ENCODE measurements at places on chromosomes 7 and 10.

DNA sequence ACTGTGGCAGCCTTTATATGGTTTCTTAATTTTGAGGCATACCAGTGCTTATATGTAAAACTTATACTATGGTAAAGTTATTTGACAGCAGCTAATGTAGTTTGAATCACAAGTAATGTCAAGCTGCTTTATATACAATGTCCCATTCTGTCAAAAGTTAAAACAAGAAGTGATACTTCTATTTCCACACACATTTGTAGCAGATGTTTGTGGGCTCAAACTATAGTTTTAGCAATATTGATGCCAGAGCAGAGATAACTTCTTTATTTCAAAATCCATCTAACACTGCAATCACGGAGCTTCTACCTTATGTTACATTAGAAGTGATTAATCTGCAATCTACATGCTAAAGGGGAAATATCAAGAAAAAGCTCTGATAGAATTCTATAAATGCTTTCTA is 149.6 kb downstream of the ADK start:
- DNase-seq = no peak

GRCh38 chr7:38223306-38223705 is 45.3 kb downstream of the STARD3NL start:
- DNase-seq = no peak

DNA sequence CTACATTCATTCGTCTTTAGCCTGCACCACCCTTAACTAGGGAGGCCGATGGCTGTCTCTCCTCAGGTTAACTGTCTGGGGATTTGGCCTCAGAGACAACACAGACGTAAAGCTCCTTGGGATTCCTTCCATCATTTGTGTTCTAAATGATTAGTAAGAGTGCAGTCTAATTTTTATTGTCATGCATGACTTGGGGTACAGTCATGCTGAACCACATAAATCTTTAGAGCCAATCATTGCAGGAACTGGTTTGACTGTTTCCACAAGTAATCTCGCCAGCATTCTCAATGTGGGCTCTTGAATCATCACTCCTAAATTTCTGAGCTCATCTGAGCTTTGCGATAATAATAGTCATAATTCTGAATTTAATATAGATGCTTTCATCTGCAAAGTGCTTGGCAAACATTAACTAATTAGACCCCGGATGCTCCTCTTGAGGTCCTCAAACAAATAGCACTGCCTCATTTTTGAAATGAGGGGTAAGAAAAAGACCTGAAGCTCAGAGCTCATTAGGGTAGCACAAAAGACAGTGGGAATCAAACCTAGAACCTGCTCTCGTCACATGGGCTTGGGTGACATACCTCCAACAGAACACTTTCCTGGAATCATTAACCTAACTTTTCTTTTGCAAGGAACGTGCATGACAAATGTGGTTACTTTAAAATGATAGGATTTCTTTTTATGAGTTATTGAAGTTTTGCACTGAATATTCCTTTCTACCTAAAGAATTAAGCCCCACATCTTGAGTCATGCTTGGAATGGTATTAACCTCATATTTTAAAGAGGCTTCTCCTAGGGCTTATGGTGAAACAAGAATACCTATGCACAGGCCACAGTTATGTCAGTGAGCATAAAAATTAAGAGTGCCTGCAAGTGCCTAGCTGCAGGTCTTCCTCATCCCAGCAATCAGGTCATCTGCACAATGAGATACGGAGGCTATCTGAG is 118.9 kb upstream of the NRP1 start:
- DNase-seq = no peak

DNA sequence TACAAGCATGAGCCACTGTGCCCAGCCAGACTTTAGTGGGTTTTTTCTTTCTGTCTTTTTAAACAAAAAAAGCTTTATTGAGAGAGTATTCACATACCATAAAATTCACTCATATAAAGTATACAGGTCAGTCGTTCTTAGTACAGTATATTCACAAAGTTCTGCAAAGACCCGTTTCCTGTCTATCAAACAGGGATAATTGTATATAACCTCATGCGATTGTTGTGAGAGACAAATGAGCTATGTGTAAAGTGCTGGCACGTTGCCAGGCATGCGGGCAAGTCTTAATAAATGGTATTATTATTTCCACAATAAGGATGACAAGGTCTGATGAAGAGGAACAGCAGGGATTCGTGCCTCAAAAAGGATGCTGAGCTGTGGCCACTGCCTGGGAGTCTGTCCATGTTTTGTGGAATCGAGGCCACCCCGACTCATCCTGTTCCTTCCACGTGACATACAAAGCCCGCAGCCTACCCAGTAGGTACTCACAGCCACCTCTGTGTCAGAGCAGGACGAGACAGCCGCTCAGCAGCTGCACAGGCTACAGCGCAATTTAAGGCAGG is 51.6 kb downstream of the SMKR1 start:
- peak; percentile 2 for DNase-seq

DNA sequence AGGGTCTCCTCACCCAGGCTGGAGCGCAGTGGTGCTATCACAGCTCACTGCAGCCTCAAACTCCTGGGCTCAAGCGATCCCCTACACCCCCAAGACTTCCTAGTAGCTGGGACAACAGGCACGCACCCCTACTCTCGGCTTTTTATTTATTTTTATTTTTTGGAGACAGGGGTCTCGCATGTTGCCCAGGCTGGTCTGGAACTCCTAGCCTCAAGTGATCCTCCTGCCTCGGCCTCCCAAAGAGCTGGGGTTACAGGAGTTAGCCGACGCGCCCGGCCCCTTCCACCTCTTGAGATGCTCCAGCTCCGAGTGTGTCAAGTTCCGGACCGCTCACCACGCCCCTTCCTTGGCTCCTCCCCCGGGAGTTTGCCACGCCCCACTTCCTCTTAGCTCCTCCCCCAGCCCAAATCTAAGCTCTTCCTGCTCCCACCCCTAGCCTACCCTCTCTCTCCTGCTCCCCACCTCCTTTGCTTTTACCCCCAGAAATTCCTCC is 6.3 kb downstream of the NAT16 start:
- DNase-seq = no peak

GRCh38 chr7:16318989-16319915 is 102.1 kb downstream of the CRPPA start:
- no peak for DNase-seq

- peak; percentile 58 for DNase-seq
Observed at GRCh38 chr7:36115448-36116321, 37.4 kb upstream of the EEPD1 start.

- peak; percentile 7 for DNase-seq
Observed at GRCh38 chr10:124153023-124153826, 59.8 kb upstream of the CHST15 start.

GRCh38 chr10:29386342-29386999 is 97.6 kb downstream of the LYZL1 start:
- DNase-seq = no peak

DNA sequence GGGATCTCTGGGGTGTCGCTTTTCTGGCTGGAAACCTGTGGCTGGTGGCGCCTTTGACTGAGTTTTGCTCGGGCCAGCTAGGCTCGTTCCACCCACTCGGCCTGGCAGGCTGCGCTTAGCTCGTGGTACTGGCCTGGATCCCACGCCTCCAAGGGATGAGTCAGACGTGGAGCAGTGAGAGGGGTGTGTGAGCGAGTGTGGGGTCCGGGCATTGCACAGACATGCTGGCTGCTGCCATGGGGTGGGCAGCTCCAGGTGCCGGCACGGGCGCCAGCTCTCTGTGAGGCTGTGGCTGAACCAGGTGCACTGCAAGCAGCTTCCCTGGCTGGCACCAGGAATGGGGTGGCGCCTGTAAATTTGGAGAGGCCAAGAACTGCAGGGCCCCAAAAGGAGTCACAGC is 63.1 kb upstream of the CACNA2D1 start:
- no peak for DNase-seq

GRCh38 chr7:158963771-158964241 is 107.4 kb downstream of the DYNC2I1 start:
- no peak for DNase-seq

- peak; percentile 37 for DNase-seq
Observed at GRCh38 chr10:45418849-45419675, 45.0 kb downstream of the ALOX5 start.

DNA sequence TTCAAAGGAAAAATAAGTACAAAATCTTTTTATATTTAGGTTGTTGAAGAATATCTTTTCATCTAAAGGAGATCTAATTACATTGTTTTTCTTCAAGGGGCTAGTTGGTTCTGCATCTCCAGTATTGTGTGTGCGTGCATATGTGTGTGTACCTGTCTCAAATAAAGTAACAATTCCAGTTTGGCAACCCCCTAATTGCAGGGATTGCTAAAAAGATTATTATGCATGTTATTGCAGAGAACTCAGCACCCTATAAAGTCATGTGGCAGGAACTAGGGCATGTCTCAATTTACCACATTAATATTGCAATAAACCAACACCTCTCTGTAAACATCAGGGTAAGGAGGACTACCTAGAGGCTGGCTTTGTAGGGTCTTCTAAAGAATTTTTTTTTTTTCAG is 37.0 kb downstream of the MRPS33 start:
- no peak for DNase-seq

DNA sequence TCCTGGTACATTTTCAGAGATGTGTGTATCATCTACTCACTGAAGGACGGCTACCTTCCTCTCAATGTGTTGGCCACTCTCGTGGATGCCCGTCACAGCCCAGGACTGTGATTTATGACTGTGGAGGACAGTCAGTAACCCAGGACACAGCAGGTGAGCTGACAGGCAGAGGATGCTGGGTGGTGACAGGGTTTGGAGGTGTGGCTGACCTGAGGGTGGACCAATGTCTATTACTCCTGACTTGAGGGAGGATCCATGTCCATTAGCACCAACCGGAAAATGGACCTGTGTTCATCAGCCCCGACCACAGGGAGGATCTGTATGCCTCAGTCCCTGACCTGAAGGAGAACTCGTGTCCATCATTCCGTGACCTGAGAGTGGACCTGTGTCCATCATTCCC is 96.1 kb downstream of the ADCY1 start:
- no peak for DNase-seq

DNA sequence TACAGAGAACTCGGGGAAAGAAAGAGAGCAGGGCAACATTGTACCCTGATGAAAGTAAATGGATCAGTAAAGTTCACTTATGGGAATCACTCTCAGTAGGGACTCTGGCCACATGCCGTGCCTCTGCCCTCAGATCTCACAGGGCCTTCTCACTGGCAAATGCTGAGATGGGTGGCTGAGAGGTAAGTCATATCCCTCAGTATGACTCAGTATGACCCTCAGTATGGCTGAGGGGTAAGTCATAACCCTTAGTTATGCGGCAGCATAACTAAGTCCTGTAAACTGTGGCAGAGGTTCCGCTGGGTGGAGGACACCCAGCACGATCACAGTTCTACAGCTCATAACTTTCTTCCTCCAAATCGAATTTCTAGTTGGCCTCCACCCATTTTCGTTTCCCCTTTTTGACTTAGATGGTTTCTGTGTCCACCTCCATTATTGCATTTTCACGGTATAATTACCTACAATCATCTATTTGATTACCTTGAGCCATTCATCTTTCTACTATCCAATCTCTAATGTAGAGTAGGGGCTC is 26.5 kb upstream of the WNT16 start:
- DNase-seq = no peak

GRCh38 chr7:46257761-46258448 is 336.8 kb upstream of the IGFBP3 start:
- no peak for DNase-seq

DNA sequence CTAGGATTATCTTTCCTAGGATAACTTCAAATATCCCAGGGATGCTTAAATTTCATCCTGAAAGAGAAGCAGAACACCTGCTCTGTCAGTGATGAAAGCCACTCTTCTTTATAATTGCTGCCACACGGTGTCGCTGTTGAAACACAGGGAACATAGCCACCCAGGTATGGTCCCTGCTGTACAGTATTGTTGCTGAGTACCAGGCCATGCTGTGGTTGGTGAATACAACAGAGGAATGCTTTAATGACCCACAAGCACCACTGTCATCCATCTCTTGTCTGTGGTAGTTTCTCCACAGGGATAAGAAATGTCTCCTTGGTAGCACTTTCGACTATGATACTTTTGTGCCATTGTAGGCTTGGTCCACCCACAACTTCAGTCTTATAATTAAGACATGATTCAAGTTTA is 70.6 kb upstream of the STARD3NL start:
- peak; percentile 36 for DNase-seq

DNA sequence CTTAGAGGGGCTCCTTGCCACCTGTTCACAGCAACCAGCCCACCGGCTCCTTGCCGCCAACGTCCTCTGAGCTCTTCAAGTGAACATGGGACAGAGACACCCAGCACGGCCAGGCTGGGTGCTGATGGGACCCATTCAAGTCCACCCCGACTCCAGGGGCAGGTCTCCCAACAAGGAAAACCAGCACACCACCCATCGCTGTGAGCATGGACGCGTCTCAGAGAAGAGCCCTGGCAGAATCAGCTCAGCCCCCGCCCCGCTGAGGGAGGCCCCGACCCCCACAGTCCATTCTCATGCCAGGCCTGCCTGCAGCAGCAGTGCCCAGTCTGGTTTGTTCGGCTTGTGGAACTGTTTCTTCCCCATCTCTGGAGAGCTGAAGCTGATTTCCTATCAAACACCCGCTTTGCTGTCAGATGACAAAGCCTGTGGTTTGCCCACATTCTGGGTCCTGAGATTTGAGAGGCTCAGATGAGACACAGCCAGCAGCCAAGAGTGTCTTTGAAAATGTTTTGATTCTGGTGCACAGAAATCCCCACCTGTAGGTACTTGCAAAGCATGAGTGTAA is 216.6 kb downstream of the ZMYND11 start:
- DNase-seq = peak; percentile 24

- no peak for DNase-seq
Observed at GRCh38 chr7:91832493-91833045, 47.9 kb downstream of the MTERF1 start.

All from stimulated activated CD8-positive, alpha-beta memory T cell treated with anti-CD3 and anti-CD28 coated beads, Interleukin-15, amount 100 ng/mL, for 4 hours (primary cell).